Activated gamma-delta T cell (primary cell): ENCODE measurements at places on chromosomes 16 and 17.

DNA sequence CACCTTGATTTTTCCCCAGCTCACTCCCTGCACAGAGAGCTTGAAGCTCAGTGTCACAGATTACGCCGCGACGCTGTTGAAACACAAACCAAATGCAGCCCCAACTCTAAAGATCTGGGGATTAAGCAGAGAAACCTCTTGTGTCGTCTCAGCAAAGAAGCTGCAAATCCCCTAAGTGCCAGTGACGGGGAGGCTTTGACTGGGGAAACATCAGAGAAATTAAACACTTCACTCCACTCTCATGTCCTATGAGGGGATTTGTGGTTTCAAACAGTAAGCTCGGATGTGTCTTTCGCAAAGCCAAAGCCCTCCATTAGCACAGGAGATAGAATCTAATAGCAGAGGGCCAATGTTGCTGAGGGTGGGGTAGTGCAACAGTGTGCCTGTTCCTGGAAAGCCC lies 233.7 kb downstream of the HS3ST4 start:
- no peak for DNase-seq

- no peak for DNase-seq
These were observed 990 bp upstream of the ROGDI start for GRCh38 chr16:4803401-4803844.

DNA sequence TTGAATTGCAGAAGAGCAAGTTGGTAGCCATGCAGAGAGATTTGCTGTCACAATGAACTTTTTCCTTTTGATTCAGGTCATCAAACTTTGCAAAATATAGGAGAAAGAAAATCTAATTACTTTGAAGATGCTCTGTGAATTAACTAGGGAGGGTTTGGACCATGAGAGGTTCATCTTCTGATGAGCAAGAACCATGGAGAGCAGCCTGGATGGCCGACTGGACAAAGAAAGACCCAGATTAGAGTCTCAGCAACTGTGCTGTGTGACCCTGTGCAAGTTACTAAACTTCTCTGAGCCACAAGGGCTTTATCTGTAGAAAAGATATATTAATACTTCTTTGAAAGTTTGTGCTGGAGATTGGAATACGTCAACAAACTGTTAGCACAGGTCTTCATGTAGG lies 122.6 kb upstream of the ADAMTS18 start:
- no peak for DNase-seq

DNA sequence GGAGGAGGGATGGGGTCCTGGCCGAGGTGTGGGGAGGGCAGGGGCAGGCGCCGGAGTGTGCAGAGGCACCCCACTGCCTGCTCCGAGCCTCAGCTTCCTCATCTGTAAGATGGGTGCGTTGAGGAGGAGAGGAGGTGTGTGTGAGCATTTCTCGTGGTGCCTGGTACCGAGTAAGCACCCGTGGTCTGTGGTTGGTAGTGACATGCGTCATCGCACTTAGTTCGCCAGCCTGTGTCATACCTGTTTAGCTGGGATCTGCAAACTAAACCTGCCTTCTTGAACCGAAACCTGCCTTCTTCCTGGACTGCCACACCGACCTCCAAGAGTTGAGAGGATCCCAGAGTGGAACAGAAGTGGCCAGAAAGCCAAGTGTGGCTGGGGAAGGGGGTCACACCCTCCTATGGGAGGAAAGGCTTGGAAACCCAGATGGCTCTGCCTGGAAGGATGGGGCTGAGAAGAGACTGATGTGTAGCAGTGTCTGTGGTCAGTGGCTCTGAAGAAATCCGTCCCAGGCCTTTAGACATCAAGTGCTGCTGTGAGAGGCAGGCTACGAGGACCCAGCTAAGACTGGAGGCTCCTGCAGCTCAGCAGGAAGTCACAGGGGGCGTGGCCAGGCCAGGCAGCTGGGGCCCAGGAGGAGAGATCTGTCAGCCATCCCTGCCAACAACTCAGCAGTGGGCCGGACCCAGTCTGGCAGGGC lies 162.6 kb upstream of the PLCG2 start:
- DNase-seq, result peak; percentile 60

- DNase-seq, result no peak
These were observed 666.2 kb downstream of the TOX3 start for GRCh38 chr16:51880776-51881175.

- DNase-seq, result no peak
These were observed 9.1 kb downstream of the PSMB3 start for GRCh38 chr17:38761612-38762011.

DNA sequence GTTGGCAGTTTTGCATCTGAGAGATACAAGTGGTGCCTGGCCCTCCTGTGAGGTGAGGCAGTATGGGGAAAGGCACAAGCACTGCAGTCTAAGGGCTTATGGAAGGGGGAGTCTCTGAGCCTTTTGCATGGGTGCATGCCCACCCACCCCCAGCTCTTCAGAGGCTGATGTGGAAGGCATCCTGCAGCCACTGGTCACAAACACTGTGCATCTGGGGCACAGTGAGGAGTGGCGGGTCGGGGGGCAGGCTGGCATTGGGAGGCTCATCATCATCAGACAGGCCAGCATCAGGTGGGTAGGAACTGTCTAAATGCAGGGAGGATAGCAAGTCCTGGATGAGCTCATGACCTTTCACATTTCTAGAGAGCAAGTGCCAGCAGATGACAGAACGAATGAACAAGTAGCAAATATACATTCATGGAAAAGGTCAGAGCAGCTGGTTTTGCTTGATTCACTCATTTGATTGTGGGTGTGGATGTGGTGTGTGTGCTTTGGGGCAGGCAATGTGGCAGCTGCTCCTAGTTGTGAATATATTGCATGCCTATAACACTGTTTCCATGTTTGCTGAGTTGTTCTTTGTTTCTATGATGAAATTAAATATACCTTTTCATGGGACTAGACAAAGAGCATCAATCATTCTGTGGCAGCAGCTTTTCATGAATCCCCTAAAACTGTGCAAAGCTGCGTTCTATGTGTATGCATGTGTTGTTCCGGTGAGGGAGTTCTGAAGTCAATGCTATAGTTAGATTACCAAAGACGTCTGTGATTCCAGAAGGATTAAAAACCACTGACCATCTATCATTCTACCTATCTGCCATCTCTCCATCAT lies 29.2 kb downstream of the TRIM25 start:
- no peak for DNase-seq

GRCh38 chr17:49739641-49740271 lies 24.2 kb downstream of the FAM117A start:
- DNase-seq, result peak; percentile 78

DNA sequence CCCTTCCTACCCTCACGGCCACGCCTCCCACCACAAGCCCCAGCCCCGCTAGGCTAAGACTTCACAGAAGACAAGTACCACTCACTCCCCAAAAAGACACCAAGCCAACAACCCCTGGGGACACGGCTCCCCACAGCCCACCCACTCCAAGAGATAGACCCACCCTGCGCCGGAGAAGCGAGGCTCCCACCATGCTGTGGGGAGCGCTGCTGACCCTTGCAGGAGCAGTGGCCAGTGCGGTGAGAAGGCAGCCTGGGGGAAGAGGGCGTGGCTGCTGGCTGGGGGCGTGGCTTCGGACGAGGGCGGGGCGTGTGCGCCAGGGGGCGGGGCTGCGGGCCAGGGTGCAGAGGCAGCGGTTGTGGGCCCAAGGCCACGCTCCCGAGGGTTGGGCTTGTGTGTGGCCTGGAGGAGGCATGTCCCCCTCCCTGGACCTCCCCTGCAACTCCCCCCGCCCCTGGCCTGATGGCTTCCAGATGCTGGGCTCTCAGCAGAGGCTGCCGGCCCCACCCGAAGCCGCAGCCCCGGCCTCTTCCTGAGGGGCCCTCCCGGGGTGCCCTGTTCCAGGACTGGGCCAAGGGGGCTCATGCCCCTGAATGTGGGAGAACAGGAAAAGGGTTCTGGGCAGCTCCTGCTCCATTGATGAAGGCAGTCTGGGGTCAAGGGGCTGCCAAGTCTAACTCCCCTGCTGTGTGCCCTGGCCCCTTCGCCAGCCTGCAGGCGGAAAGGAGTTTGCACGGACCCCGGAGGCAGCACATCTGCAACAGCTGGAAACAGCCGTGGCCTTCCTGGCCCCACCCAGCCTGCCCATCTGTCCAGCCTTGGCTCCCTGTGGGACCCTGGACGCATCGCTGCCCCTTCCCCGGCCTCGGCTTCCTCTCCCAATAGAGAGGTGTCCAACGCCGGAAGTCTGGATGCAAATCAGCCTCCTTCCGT lies 9.1 kb downstream of the TFAP4 start:
- DNase-seq, result no peak

- no peak for DNase-seq
These were observed 355.8 kb downstream of the SNX29 start for GRCh38 chr16:12332167-12332952.

- no peak for DNase-seq
These were observed 186.6 kb downstream of the PMP22 start for GRCh38 chr17:15078570-15078969.

- no peak for DNase-seq
These were observed at the start of gene NRN1L for GRCh38 chr16:67884684-67885083. Gene NRN1L, plus strand, starts transcription at chr16:67884885. Its CDS starts 19 bp downstream, at chr16:67884904.

GRCh38 chr16:11585460-11586377 lies 1.0 kb downstream of the LITAF start:
- DNase-seq, result no peak

- DNase-seq, result no peak
These were observed 152.8 kb upstream of the IRX6 start for GRCh38 chr16:55171241-55171640.

DNA sequence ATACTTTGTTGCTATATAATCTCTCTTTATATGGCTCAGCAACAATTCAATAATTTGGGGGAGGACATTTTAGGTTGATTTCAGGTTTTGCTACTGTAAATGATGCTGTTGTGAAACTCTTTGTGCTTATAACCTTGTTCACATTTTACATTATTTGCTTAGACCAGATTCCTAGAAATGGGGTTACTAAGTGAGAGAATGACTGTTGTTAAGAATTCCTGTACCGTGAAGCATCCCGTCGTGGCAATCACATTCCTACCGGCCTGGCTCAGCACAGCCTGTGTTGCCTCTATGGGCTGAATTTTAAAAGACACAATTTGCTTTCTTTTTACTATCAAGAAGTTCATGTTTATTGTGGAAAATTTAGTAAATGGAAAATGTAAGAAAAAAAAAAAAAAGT lies 31.4 kb downstream of the B9D1 start:
- no peak for DNase-seq
